Right lobe of liver (tissue), 6 donors: ENCODE measurements at places on chromosomes 3 and 15.

DNA sequence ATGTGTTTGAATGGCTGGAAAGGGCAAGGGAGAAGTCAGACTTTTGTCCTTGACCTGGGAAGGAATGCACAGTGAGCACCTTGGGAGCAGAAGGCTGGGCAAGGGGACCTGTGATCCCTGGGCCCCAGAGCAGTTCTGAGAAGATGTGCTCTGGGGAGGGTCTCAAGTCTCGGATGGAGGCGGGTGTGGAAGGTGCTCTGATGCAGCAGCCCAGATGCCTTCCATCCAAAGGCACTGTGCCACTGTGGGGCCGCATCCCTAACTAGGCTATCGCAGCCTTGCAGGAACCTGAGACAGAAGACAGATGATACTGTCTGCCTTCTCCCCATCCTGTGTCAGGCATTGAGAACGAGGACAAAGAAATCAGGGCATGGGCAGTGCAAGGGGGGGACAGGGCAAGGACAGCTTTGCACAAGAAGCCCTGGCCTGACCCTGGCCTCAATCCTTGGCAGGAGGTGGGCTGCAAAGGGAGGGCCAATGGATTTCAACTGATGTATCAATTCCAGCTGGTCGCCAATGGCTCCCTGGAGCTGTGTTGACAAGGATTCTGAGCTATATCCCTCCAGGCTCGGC is 14.6 kb upstream of the PRKCD start:
- DNase-seq = no peak

DNA sequence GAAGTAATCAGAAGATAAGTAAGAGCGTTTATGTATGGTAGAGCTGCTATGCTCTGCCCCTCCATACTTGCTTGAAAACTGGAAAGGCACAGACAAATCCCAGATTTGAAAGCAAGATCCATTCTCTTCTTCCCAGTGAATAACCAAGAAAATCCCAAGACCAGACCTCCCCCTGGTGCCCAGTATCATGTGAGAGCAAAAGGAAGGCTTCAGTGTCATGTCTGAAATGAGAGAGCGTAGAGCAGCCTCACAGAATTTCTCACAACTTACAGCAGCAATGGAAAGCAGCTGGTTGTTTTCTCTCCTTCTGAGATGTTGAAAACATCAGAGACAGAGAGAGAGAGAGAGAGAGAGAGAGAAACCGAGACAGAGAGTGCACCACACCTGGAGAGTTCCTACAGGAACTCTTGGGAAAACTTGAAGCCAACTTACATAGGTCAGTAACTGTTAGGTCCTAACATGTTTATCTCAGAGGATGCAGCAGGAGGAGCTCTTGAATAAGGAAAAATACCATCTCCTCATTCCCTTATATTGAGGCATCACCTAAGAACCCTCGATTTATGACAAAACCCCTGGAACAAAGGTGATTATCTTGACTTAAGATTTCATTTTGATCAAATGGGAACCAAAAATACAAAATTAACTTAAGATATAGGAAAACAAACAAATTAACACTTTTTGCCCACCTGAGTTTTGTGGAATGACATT is 273.3 kb downstream of the NSUN3 start:
- DNase-seq = no peak

GRCh38 chr15:69462493-69463181 is 10.0 kb downstream of the RPLP1 start:
- DNase-seq = peak; percentile 96

DNA sequence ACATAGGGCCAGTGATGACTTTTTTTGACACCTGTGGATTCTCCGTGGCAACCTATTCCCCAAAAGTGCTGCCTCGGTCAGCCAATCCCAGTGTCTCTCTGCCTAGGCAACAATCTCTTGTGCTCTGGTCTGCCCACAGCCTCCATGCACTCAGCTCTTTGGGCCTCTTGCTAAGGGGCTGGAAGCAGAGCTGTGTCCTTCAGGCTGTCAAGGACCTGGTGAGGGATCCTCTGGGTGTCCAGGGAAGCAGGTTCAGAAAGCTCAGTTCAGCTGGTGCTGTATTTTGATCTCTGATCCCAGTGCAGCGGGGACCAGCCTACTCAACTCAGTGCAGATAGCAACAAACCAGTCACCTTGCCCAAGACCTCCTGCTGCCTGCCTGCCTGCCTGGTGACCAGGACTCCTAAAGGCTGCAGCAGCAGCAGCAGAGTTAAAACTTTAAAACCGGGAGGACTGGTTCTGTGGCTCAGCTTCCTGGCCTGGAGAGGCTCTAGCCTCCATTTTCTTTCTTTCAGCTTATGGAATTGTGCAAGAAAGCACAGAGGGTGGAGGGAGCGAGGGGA is 6.2 kb downstream of the PAK6 start:
- no peak for DNase-seq

DNA sequence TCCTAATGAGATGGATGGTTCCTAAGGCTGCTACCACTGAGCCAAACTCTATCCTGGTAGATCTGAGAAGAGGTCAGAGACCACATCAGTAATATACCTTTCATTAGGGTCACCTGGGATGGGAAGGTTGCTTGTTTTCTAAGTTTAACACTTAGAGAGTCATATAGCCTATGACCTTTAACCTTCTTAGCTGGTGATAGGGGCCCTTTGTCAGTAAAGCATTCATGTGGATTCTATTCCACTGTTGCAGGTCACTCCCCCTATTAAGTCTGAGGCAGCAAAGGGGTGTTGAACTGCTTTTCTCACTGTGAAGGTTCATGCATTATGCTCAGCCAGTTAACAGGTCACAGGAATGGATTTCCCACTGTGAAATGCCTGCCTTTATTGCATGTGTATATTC is 6.1 kb upstream of the ZNF609 start:
- no peak for DNase-seq

GRCh38 chr3:33186524-33187367 is 31.9 kb downstream of the SUSD5 start:
- DNase-seq = no peak

DNA sequence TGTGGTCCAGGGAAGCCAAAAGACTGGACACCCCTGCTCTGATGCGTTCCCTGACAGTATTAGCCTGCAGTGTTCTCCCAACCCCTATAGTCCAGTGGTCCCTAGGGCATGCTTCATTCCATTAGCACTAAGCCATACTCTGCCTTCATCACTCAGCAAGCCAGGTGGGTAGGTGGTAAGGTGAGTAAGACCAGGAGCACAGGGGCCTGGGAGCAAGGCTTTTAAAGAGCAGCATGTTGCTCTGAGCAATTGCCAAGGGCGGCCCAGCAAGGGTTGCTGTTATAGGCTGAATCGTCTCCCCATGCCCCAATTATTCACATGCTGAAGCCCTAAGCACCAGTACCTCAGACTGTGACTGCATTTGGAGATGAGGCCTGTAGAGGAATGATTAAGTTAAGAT is 11.0 kb downstream of the CXCR6 start:
- no peak for DNase-seq

- DNase-seq = no peak
Measured at GRCh38 chr3:56190771-56191305, 277.4 kb downstream of the ERC2 start.

DNA sequence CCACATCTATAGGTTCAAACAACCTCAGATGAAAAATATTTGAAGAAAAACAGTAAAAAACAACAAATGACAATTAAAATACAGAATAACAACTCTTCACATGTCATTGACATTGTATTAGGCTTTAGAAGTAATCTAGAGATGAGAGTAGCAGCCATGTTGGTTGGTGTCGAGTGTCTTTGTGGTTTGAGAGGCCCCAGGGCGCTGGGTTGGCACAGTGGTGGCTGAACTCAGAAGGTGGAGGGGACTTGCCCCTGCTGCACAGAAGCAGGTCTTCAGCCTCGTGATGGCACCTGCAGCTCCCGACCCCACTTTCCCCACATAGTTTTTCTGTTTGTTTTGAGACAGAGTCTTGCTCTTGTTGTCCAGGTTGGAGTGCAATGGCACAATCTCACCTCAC is 187.2 kb downstream of the OSBPL10 start:
- DNase-seq = no peak

- DNase-seq = no peak
Measured at GRCh38 chr3:24388611-24389010, 106.0 kb downstream of the THRB start.

DNA sequence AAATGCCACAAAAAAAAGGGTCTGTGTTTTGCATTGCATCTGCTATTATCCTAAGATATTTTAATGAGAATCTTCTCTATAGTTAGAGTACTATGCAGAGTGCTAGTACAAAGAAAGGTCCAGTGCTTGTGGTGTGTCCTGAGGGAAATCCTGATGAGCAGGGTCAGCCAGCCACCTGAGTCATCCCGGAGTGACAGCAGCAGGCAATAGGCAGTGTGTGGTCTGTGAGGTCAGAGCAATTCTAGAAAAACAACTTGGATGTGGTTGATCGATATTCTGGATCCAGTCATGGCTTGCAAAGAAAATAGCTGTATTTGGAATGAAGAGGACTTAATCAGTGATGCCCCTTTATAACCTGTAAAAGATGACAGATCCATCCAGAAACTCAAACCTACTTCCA is 119.2 kb downstream of the CTNNB1 start:
- DNase-seq = peak; percentile 55

DNA sequence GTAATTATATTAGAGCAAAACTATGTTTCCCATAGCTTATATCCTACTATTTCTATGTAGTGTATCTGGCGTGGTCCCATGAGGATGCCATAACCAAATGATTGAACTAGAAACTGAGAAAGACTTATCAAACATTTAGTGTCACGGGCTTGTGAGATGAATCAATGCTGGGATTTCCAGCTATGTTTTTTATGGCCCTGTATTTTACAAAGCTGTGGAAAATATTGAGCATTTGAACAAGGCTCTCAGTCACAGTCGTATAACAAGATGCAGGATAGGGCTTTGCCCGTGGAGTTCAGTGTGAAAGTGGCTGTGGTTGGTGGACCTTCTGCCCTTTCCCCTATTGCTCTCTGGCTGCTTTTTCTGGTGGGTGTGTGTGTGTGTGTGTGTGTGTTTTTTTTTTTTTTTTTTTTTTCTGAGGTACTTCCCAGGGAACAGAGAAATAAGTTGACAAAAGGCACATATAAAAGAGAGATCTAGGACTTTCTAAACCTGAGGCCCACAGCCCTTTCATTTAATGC is 60.7 kb downstream of the CACNA1D start:
- no peak for DNase-seq

GRCh38 chr3:144361002-144361401 is 389.4 kb downstream of the DIPK2A start:
- DNase-seq = no peak

- DNase-seq = no peak
Measured at GRCh38 chr3:62319570-62320243, 53.6 kb downstream of the FEZF2 start.
